Fibroblast of skin of right biceps (primary cell): ENCODE measurements at places on chromosomes 2 and 18.

GRCh38 chr2:207539470-207539869, 9.7 kb downstream of the CREB1 start:
- DNase-seq = no peak

GRCh38 chr2:30733876-30734520, 73.2 kb downstream of the CAPN13 start:
- DNase-seq = no peak

- peak; percentile 71 for DNase-seq
Measured at GRCh38 chr2:8535821-8536685, 145.8 kb upstream of the ID2 start.

- peak; percentile 45 for DNase-seq
Measured at GRCh38 chr2:234615643-234616356, 118.9 kb upstream of the ARL4C start.

DNA sequence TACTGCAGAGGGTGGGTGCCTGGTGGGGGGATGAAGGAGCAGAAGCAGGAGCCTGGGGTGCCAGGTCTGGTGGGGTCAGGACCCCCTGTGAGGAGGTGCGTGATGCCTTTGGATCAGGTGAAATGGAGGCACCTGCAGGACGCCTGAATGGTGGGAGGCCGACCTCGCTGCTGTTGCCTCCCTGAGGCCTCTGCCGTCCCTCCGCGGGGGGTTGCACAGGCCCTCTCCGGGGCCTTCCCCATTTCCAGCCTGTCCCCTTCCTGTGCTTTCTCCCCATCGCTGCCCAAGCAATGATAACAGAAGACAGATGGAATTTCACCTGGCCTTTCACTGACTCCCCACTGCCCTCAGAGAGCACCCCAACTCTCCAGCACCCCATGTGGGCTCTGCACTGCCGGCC, 259.3 kb downstream of the ALPK2 start:
- no peak for DNase-seq

DNA sequence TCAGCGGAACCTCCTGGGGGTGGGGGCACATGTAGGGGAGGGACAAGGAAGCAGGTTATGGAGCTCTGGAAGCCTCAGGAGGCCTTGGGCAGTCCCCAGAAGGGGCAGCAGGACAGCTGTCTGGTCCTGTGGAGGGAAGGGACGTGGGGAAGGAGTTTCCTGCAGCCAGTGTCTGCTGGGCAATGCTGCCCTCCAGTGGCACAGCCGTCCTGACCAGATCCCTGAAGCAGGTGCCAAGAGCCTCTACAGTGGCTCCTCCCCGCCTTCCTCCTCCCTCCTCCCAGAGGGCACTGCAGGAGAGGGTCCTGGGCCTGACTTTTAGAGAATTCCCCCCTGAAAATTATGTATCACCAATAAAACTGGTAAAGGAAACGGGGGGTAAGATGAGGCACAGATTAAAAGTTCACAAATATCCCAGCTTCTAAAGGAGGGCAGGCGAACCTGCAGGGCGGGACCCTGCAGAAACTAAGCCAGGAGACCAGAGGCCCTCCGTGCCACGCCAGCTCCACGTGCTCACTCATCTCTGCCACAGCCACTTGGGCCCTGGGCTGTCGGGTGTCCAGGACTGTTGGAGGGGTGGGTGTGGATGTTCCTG, 258.5 kb downstream of the TWIST2 start:
- peak; percentile 55 for DNase-seq

GRCh38 chr2:16617282-16618266, 48.1 kb downstream of the CYRIA start:
- DNase-seq = peak; percentile 6
